T-helper 1 cell treated with Interleukin-12 subunit alpha and Interleukin-12 subunit beta and Interleukin-4 antibody, amounts not matched to agents 30 ng/mL and 1 ng/mL, for 36 hours (primary cell): ENCODE measurements at places on chromosomes 3 and 15. TPM values are rescaled to one million over a fixed set of nuclear protein-coding genes. Genes with fewer than 3 reads are reported as not detected.

TXNRD3 gene
- 0.24 and 0.81 TPM in 2 replicates for total RNA-seq

NTRK3 gene
- 0.37 and 0.51 TPM in 2 replicates for total RNA-seq

LRIG1 gene
- 56.5 and 64.1 TPM in 2 replicates for total RNA-seq

RTP3 gene
- total RNA-seq, result not detected in 2 replicates

VGLL4 gene
- total RNA-seq, result 27.4 and 28.6 TPM in 2 replicates

ZNF106 gene
- 52.3 and 53.0 TPM in 2 replicates for total RNA-seq

TMEM212 gene
- total RNA-seq, result not detected in 2 replicates

CCDC54 gene
- total RNA-seq, result not detected in 2 replicates

C3orf52 gene
- total RNA-seq, result 10.1 and 11.0 TPM in 2 replicates

OR5H1 gene
- total RNA-seq, result not detected in 2 replicates

PRR20G gene
- total RNA-seq, result not detected in 2 replicates

MEX3B gene
- 0.44 and 0.66 TPM in 2 replicates for total RNA-seq

GNAT1 gene
- total RNA-seq, result not detected in 2 replicates

SUSD5 gene
- not detected in 2 replicates for total RNA-seq

RLBP1 gene
- not detected in 2 replicates for total RNA-seq

ZNF80 gene
- 0.32 and 0.39 TPM in 2 replicates for total RNA-seq

SCN5A gene
- total RNA-seq, result not detected in 2 replicates

CAPN7 gene
- 31.7 and 32.9 TPM in 2 replicates for total RNA-seq

C3orf22 gene
- not detected in 2 replicates for total RNA-seq

CCDC33 gene
- total RNA-seq, result not detected in 2 replicates

ADGRG7 gene
- not detected in 2 replicates for total RNA-seq

RTP1 gene
- total RNA-seq, result not detected in 2 replicates

DYNLT2B gene
- 17.2 and 17.8 TPM in 2 replicates for total RNA-seq

ADAMTSL3 gene
- total RNA-seq, result not detected in 2 replicates

ROBO1 gene
- total RNA-seq, result 0.15 and 0.93 TPM in 2 replicates

CISH gene
- 479 and 481 TPM in 2 replicates for total RNA-seq

CPN2 gene
- not detected in 2 replicates for total RNA-seq

CD80 gene
- 17.7 and 20.7 TPM in 2 replicates for total RNA-seq

ZNF860 gene
- total RNA-seq, result 0.10 and 0.20 TPM in 2 replicates

UPK1B gene
- total RNA-seq, result not detected in 2 replicates

GOLIM4 gene
- total RNA-seq, result 2.8 and 3.4 TPM in 2 replicates

ATP2C1 gene
- total RNA-seq, result 64.9 and 68.7 TPM in 2 replicates

SGO1 gene
- total RNA-seq, result 22.1 and 24.0 TPM in 2 replicates

ELL3 gene
- 0.34 and 1.6 TPM in 2 replicates for total RNA-seq
